ENCODE measurements at places on chromosomes 5 and 9.

- no peak for DNase-seq
These were observed 55.3 kb upstream of the SLCO6A1 start for GRCh38 chr5:102554082-102554481.

DNA sequence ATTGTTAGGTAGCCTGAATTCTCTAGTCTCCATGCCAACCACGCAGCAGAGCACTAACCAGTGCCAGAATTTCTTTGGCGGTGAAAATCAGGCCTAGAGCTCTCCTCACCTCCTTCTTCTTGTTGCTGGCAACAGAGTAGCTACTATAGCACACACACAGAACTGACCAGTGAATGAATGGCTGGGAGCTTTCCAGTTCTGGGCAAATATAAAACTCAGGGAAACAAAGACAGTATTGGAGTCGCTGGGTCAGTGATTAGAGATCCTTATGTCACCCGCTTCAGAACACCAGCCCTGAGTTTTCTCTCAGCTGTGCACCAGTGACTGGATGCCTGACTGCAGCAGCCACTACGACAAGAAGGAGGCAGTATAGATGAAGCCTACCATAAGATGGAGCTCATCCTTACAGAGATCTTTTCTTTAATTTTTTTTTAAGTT lies 26.9 kb upstream of the FEM1C start:
- DNase-seq, result no peak

DNA sequence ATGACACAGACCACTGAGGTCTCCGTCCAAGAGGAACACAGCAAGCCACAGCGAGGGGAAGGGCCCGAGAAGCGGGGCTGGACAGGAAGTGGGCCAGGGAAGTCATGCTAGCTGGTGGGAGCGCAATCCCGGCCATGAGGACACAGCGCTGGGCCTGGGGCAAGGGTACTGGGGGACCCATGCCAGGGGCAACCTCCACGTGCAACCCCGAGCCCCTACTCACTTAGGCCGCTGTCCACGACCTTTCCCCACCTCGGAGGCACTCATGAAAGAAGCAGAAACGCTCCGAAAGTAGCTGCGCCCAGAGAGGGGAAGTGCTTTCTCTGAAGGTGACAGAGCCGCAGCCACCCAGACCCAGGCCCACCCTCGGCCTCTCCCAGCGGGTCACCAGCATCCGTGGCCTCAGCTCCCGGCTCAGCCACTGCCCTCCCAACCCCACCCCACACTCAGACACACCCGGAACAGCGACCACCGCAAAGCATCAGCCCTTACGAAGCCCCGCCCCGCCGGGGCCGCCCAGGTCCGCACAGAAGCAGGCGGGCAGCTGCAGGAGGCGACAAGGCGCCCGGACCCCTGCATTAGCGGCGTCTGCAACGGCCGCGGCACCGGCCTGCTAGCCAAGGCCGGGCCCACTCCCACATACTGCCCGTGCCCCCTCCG lies 782 bp downstream of the BICD2 start:
- no peak for DNase-seq

DNA sequence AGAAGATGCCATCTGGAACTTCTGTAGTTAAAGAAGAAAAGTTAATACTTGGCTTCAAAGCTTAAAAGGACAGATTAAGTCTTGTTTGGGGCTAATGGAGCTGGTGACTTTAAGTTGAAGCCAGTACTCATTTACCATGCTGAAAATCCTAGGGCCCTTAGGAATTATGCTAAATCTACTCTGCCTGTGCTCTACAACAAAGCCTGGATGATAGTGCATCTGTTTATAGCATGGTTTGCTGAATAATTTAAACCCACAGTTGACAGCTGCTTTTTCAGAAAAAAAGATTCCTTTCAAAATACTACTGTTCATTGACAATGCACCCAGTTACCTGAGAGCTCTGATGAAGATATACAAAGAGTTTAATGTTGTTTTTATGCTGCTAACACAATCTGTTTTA lies 393.5 kb downstream of the MAT2B start:
- no peak for DNase-seq

DNA sequence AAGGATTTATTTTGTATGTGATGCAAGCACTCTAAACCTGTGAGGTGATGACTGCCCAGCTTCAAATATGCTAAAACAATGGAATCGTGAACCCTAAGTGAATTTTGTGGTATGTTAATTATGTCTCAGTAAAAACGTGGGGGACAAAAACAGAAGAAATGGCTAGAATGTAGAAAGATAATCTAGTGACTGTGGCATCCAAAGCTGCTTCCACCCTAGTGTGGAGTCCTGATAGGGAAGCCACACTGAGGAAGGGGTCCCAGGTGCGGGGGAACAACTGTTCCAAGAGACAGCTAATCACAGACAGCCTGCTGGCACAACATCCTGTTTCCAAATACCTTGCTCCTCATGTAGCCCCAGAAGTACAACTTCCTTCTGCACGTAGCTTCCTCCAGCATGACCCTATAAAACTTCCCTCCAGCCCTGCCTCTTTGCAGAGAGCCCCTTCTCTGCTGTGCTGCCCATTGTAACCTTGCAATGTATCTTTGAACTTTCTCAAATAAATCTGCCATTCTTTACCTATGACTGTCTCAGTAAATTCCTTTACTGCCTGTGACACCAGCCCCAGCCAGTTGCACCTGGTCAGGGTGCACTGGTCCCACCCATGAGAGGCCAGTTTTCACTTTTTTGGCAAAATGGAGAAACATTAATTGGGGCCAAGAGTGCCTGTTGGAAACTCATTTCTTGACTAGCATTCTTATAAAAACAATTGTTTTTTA lies 4.9 kb downstream of the GMCL2 start:
- DNase-seq, result no peak

DNA sequence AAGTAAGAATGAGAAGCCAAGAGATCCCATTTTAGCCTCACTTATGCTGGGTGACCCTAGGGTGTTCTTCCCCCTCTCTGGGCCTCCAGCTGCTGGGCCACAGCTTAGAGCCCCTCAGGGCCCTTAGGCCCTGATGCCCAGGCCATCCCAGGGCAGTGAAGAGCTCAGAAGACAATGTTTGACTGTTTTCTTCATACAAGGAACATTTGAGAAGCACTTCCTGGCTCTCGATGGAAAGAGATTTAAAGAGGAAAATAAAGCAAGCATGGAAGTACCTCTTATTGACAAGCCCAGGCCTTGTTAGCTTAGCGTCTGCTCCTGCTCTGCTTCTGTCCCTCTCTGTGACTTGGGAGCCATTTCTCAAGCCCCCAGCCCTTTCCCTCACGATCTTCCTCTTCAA lies 165.9 kb upstream of the SMIM23 start:
- no peak for DNase-seq
